ENCODE measurements at places on chromosomes 12 and 14. TPM values are rescaled to one million over a fixed set of nuclear protein-coding genes. Genes with fewer than 3 reads are reported as not detected.

The TAS2R7 gene
- total RNA-seq = 0.39 TPM

The PKP2 gene
- 2.5 TPM for total RNA-seq

The LRRC74A gene
- not detected for total RNA-seq

The ETV6 gene
- 10.1 TPM for total RNA-seq

The GAS2L3 gene
- 56.2 TPM for total RNA-seq

The RALGAPA1 gene
- total RNA-seq = 61.0 TPM

The LMNTD1 gene
- total RNA-seq = 1.1 TPM

The WBP11 gene
- total RNA-seq = 54.6 TPM

The BCL2L14 gene
- total RNA-seq = not detected

The NRIP2 gene
- total RNA-seq = not detected

The C12orf43 gene
- 20.2 TPM for total RNA-seq

The KRT73 gene
- total RNA-seq = not detected

The ACSS3 gene
- total RNA-seq = 3.6 TPM

The TAS2R30 gene
- total RNA-seq = 5.1 TPM

The ZNF705A gene
- not detected for total RNA-seq

The SLC5A8 gene
- total RNA-seq = not detected

The SLC7A8 gene
- total RNA-seq = 7.9 TPM

The RAN gene
- total RNA-seq = 766 TPM

The PLCZ1 gene
- not detected for total RNA-seq

The RNF212B gene
- not detected for total RNA-seq

The MGP gene
- not detected for total RNA-seq

The ZNF891 gene
- 9.2 TPM for total RNA-seq

The ACOT6 gene
- not detected for total RNA-seq

The SYNE3 gene
- 7.1 TPM for total RNA-seq

The SSPN gene
- total RNA-seq = 0.91 TPM

The PLEKHD1 gene
- 1.3 TPM for total RNA-seq

The TCTN1 gene
- 21.8 TPM for total RNA-seq

The CELA1 gene
- not detected for total RNA-seq

The AKAP3 gene
- total RNA-seq = 3.3 TPM

The SALL2 gene
- 62.9 TPM for total RNA-seq

The PTGER2 gene
- total RNA-seq = not detected
